ENCODE measurements at places on chromosomes 12 and 14.

DNA sequence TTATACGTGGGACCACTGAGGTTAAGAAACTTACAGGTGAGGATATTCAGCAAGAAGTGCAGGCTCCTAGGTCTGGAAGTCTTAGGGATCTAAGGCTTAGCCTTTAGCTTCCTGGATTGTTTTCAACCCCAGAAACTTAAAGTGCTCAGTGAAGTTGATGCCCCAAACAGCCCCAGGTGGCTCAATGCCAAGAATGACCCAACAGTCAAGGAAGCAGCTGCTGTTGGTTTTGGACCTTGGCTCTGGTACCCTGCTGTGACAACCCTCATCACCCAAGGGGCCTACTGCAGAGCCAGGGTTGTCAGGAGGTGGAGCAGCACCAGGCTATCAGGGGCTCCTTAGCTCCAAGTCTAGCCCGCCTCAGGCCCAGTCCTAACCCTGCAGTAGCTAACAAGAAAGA lies 36.8 kb downstream of the VDR start:
- no peak for DNase-seq

DNA sequence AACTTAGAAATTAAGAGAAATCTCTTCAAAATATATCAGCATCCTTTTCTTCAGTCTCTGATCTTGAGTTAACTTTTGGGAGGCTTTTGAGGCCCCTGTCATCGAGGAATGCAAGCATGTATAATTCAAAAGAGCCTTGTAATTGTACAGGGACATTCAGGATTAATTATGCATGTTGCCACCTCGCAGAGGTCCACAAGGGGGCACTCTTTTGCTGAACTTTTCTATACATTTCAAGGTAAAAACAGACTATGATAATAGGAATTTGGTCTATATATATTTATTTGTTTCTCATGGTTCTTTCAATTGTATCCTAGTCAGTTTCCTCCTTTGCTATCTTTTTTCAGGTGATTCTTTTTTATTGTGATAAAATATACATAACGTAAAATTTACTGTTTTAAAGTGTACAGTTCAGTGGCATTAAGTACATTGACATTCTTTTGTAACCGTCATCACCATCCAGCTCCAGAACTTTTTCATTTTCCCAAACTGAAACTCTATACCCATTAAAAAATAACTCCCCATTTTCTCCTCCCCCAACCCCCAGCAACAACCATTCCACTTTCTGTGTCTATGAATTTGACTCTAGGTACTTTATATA lies 47.0 kb upstream of the SLC2A13 start:
- DNase-seq, result no peak

GRCh38 chr12:131218923-131219669 lies 265.4 kb downstream of the ADGRD1 start:
- no peak for DNase-seq

DNA sequence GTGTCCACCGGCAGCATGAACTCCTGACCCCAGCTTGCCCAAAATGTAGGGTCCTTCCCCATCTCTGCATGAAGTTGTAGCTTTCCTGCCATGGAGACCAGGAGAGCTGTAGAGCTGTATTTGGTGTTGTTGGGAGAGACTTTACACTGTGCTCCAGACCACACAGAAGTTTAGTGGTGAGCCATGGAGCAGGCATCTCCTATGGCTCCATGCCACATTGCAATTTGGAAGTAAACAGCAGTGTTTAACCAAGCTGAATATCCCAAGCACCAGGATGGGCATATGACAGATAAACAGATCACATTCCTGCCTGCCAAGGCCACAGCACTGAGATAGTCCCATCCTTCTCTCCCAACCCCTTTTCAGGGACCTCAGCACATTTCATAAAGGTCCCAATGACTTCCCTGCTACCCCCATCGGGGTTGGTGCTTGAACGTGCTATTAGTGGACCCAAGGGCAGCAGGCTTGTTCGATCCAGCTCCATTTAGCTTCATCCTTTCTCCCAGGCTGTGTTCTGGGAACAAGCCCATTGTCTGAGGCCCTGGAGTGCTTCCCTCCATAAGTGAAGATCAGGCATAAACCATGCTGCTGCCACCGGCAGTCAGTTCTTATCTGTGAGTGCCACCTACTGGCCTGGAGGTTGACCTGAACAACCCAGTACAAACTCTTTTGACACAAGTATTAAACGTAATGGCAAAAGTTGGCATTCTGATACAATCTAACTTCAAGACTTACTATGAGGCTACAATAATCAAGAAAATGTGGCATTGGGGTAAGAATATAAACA lies 172.3 kb upstream of the ATXN7L3B start:
- peak; percentile 4 for DNase-seq

Measured in GM13976 (cell line).